Articular chondrocyte of knee joint (primary cell): ENCODE measurements at places on chromosomes 4 and X. TPM values are rescaled to one million over a fixed set of nuclear protein-coding genes. Genes with fewer than 3 reads are reported as not detected.

The CT45A2 gene
- total RNA-seq = not detected in 2 replicates

The CA5B gene
- 25.2 and 55.1 TPM in 2 replicates for total RNA-seq

The MAGEA3 gene
- total RNA-seq = not detected in 2 replicates

The TXK gene
- 0.13 and 0.54 TPM in 2 replicates for total RNA-seq

The CNGA1 gene
- total RNA-seq = 0.11 TPM in 1 of 2 replicates, not detected in the other

The HSD17B13 gene
- total RNA-seq = under 0.01 TPM in 2 replicates

The NAA11 gene
- not detected in 2 replicates for total RNA-seq

The CITED1 gene
- 0.13 TPM in 1 of 2 replicates, not detected in the other for total RNA-seq

The LIN54 gene
- 23.9 and 27.3 TPM in 2 replicates for total RNA-seq

The ADAMTS3 gene
- 5.2 and 7.6 TPM in 2 replicates for total RNA-seq

The MAGEC2 gene
- total RNA-seq = not detected in 2 replicates

The RHOXF2 gene
- not detected in 2 replicates for total RNA-seq

The SLC25A14 gene
- total RNA-seq = 10.5 and 13.0 TPM in 2 replicates

The IL2 gene
- not detected in 2 replicates for total RNA-seq
